Fibroblast of villous mesenchyme (primary cell): ENCODE measurements at places on chromosomes 13 and 19. TPM values are rescaled to one million over a fixed set of nuclear protein-coding genes. Genes with fewer than 3 reads are reported as not detected.

- peak; percentile 88 for DNase-seq
Observed at GRCh38 chr19:15299568-15300409, 32.5 kb downstream of the BRD4 start.

GRCh38 chr13:74132776-74133656 is 1.2 kb downstream of the KLF12 start:
- DNase-seq: peak; percentile 18

GRCh38 chr13:20566898-20567874 is at the start of gene IFT88:
Gene IFT88, plus strand, starts transcription at chr13:20567157. Its CDS starts 7,229 bp downstream, at chr13:20574386.
- DNase-seq: peak; percentile 85

DNA sequence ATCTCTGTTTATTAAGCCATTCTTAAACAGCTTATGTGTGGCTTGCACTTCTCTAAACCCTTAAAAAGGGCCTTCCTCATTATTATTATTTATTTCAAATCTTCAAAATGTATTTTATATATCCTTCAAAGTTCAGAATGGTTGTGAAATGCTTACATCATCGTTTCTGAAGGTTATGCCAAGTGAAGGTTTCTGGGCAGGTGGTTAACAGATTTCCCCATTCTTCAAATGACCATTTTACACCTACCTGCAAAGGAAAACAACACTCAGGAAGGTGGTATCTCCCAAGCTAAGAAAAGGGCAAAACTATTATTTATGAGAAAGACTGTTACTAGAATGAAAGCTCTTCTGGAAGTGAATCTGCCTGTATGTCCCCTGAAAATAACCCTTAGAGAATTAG is 191.6 kb downstream of the SHISA2 start:
- no peak for DNase-seq

- DNase-seq: no peak
Observed at GRCh38 chr13:23965346-23965745, 68.0 kb upstream of the C1QTNF9B start.

DNA sequence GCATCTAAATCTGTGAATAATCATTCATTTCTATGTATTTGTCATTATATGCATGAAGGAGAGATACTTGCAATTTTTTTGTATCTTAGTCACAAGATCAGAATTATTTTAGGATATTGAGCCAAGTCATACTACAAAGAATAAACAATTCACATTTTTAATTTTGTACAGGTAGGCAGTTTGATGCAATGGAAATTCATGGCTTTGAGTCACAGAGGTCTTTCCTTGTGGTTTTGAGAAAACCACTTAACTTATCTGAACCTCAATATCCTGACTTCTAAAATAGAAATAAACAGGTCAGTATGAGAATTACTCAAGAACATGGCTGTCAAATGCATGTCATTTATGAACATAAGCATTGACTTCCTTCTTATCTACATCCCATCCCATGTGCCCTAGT is 221.4 kb upstream of the SLC10A2 start:
- DNase-seq: no peak

DNA sequence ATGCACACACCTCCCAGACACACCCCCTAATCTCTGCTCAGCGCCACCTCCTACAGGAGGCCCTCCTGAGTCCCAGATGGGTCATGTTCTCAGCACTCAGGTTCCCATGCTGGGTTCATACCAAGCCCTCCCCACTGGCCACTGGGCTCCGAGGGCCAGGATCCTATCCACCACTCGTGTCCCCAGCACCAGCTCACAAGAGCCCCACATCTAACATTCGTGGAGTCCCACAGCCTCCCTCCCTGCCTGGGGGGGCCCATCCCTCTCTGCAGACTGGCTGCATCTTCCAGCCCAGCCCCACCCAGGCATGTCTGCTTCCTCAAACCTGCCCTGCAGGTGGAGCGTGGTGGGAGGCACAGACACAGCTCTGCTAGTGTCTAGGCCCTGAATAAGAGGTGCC is 227.4 kb downstream of the TUBA3C start:
- DNase-seq: no peak

DNA sequence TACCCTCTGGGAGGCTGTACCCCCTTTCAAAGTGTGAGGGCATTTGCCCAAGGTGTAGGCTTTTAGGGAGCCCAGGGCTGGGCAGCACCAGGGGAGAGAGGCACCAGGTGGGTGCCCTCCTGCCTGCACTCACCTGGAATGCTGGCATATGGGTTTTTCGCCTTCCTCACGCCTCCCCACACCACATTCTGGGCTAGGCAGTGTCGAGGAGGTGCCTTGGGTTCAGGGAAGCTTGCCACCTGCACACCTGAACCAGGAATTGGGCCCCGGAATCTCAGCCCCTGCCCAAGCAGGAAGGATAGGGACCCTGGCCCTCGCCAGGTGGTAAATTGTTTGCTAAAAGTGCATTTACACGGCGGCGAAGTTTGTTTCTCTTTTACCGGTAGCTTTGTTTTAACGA is 5.1 kb upstream of the TSHZ3 start:
- no peak for DNase-seq

- no peak for DNase-seq
Observed at GRCh38 chr13:42950181-42950580, 41.9 kb downstream of the EPSTI1 start.

DNA sequence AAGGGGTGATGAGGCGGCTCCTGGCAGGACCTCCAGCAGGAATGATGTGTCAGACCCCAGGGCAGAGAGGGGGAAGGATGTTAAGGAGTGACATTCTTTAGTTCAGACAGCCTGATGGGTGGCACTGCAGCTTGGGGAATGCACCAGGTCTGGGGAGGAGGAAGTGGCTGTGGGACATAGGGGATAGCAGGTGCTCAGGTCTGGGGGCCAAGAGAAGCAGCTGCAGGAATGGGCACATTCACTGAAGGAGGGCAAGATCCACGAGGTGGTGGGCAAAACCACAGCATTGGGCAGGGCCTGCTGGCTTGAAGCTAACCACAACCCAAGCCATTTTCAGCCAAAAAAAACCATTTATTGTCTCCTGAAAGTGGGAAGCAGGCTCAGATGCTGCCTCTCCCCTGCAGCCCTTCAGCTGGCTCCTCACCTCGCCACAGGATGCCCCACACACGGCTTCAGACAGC is 26.5 kb downstream of the COMP start:
- no peak for DNase-seq

- peak; percentile 27 for DNase-seq
Observed at GRCh38 chr19:2164020-2164998, 576 bp downstream of the DOT1L start.

DNA sequence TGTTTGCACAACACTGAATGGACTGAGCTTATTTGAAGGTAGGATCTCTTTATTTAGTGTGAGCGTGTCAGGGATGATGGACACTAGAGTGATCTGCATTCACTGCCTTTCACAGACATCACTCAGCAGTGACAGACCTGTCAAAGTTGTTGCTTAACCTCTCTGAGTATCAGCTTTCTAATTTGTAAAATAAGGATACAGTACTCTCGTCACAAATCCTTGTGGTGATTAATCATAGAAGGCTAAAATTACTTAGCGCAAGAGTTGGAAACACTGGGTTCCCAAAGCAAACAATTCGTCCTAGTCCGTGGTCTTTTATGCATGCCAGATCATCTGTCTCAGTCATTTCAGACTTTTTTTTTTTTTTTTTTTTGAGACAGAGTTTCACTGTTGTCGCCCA is 16.6 kb downstream of the CARD8 start:
- no peak for DNase-seq

RAB3D gene
- 8.7 and 9.1 TPM in 2 replicates for total RNA-seq

SRRM5 gene
- total RNA-seq: under 0.01 TPM in 2 replicates

EGLN2 gene
- 70.8 and 76.0 TPM in 2 replicates for total RNA-seq

FFAR1 gene
- total RNA-seq: not detected in 2 replicates

SH2D3A gene
- under 0.01 TPM in 1 of 2 replicates, not detected in the other for total RNA-seq

N4BP2L1 gene
- 1.3 and 1.7 TPM in 2 replicates for total RNA-seq

ZNF846 gene
- 7.7 and 10.8 TPM in 2 replicates for total RNA-seq
